ENCODE measurements at places on chromosomes 3 and 15.

DNA sequence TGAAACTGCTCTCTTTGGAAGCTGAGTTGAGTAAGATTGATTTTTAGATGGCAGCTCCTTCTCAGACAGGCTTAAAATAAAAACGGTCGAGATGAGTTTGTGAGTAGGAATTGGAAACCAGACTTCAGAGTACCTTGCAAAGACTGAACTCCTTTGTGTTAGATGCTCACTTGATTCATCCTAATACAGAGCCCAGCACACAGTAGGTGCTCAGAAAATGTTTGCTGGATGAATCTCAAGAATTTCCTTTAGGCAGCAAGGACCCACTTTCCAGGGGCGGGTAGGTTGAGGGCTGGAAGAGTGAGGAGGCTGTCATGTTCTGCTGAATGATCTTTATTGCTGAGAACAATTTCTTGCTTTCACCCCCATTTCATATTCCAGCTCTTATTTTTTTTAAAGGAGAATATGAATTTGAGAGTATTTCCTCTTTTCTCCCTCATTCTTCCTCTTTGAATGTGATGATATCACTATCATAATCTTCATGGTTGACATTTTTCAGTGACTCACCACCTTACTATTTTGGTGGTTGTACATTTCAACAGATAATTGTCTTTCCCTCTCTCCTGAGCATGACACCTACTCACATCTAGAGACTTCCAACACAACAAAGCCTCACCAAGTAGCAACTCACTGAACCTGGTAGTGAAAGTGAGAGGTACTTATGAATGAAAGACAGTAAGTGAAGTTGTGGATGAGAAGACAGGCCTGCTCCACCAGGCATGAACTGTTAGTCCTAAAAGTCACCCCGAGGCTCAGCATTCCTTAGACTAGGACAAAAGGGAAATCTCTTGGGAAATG, 113.3 kb downstream of the PDCD6IP start:
- no peak for DNase-seq

GRCh38 chr3:132211896-132212295, 105.3 kb upstream of the ACP3 start:
- no peak for DNase-seq

DNA sequence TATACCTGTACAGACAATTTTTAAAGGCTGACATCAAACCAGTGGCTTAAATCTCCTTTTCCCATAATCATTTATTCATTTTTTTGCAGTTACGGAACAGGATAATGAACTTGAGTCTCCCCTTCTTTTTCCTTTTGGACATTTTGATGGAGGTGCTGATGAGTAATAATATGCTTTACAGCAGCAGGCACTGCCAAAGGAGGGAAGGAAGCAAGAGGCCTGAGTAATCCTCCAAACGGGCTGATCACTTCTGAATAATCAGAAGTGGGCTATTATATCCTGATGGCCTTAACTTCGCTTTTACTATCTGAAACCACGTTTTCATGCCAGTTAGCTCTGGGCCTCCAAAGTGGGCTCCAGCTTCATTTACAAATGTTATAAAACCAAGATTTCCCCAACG, 527.2 kb downstream of the FOXP1 start:
- DNase-seq, result no peak

GRCh38 chr3:152362086-152362485, 93.4 kb downstream of the MBNL1 start:
- no peak for DNase-seq

DNA sequence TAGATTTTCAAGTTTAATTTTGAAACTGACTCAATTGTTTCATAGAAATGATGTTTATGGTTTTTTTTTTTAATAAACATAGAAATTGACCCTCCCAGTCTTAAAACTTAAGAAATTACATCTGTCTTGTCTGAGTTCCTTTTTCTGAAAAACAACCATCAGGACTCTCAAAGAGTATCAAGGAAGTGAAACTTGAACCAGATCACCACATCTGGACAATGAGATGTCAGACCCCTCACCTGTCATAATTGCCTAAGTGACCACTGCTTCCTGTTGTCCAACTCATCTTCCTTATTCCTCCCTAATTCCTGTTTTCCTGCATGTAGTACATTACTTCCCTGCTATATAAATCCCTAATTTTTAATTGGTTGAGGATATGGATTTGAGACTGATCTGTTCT, 441.5 kb upstream of the ARHGEF26 start:
- no peak for DNase-seq

DNA sequence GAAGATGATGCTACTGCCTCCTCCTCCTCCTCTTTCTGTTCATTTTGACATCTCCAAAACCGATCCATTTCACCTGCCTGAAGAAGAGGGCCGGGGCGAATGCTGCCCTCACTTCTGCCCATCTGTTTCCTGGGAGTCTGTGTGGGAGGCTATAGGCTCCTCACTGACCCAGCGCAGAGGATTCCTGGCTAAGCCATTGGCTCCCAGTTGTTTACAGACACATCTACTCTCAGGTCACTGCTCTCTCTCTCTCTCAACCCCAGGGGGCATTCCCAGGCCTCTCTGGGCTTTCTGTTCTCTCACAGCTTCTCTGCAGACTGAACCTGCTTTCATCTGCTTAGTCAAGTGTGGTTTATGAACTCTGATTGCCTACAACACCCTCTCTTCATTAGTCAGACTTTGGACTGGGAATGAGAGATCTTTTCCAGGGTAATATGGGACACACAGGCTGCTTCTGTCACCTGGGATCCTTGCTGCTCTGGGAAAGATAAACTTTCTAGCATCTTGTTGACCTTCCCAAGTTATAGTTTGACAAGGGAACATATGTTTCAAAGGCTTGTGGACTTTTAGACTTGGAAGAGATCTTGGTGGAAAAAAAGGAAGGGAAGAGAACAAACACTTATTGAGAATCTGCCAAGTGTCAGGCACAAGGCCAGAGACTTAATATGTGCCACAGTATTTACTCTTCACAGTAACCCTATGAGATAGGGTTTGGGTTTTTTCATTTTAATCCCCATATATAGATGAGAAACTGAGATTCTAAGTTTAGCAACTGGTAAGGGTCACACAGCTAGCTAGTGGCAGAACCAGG, 30.2 kb upstream of the USP3 start:
- peak; percentile 10 for DNase-seq

GRCh38 chr15:55872471-55872870, 120.9 kb downstream of the NEDD4 start:
- DNase-seq, result no peak

GRCh38 chr15:40114218-40114617, 5.5 kb upstream of the BMF start:
- DNase-seq, result no peak

DNA sequence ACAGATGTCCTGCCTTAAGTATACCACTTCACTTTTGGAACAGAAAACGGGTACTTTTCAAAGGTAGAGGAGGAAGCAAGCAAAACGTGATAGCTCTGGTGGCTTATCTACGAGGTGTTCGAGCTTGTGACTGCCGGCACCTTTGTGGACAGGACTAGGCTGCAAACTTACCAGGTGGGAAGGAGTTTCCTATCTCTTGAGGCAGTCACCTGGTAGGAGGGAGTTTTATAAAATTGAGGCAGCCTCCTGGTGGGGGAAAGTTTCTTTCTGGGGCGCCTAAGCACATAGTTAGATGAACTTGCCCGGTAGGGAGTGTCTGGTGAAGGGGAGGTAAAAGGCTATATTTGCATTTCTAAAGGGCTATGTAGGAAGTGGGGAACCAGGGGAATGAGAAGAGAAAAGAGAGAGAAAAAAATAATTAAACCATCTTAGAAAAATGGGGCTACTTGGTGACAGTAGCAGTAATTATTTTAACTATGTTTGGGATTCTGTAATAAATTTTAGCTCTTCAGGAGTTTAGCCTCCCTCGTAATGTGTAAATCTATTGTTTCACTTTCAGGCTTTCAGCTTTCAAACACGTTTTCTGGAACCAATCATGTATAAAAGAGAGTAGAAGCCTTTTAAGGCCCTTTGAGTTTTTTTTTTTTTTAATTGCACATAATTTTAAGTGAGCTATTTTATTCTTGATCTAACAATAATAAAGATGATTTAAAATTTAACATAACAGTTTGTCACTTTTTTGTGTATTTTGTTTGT, 131.0 kb downstream of the IL5RA start:
- DNase-seq, result no peak

- DNase-seq, result no peak
Observed at GRCh38 chr3:26687466-26687865, 64.9 kb downstream of the LRRC3B start.

GRCh38 chr3:13300546-13301285, 119.4 kb downstream of the NUP210 start:
- DNase-seq, result no peak

DNA sequence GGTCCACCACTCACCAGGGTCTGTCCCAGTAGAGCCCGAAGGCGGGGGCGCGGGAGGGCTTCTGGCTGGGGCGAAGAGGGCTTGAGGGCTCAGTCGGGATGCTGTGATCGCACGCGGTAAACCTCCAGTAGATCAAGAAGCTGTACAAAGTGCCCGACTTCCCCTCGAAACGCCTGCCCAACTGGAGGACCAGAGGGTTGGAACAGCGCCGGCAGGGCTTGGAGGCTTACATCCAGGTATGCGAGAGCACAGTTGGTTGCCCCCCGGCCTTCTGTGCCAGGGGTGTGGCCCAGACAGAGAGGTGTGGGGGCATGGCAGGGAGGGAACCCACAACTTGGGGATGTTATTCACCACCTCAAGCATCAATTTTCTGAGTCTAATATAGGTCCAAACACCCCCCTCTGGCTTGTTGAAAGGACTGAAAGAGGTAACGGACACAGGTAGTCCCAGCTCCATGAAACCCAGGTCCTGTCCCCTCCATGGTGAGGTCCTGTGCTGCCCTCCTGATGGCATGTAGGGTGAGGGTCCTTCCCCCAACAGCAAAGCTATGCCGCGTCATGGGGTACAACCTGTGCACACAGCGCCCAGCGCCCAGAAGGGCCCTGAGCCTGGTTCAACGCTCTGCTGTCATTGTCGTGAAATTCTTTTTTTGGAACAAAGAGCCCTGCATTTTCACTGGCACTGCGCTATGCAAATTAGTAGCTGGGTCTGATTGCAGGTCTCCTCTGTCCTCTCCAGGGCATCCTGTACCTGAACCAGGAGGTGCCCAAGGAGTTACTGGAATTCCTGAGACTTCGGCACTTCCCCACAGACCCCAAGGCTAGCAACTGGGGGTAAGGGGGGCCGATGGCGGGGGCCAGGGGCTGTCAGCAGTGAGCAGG, 1.2 kb downstream of the SNX22 start:
- DNase-seq, result no peak

DNA sequence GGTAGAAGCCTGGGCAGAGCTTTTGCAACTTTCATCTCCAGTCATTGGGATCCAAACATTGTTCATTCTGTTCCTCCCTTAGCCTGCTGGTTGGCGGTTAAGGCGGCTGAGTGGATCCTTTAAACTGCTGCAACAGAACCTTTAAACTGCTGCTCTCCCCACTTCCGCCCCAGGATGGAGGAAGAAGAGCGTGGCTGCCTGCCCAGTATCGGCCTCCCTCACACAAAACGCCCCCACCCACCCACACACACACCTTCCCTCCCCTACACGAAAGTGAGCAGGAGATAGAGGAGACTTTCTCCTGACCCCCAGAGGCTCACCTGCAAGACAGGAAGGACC, 460 bp upstream of the ZMAT3 start:
- no peak for DNase-seq

- DNase-seq, result peak; percentile 78
Observed at GRCh38 chr15:64093627-64094417, at the start of gene CIAO2A. CIAO2A (minus strand) TSS chr15:64093838; CDS start chr15:64093768, 70 bp downstream.

GRCh38 chr3:57992452-57993213, 15.6 kb upstream of the FLNB start:
- no peak for DNase-seq

GRCh38 chr3:42051384-42052131, 39.6 kb upstream of the TRAK1 start:
- DNase-seq, result no peak

DNA sequence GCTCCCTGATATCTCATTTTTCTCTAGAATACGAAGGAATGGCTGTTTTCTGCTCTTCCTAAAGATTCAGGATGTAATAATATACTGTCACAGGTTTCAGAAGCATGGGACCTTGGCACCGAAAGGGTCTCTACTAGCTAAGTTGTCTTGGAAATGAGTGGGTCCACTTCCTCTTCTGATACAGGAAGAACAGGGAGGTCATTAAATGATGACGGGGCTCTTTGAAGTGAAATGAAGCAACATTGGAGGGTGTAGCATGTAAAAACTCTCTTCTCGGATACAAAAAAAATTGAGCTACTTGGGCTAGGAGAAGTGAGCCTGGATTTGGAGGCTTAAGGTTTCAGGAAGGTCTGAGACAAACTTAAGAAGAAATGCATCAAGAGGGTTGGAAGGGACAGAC, 349.8 kb upstream of the TPRG1 start:
- no peak for DNase-seq

- DNase-seq, result no peak
Observed at GRCh38 chr3:23686519-23686918, 119.2 kb upstream of the UBE2E1 start.

DNA sequence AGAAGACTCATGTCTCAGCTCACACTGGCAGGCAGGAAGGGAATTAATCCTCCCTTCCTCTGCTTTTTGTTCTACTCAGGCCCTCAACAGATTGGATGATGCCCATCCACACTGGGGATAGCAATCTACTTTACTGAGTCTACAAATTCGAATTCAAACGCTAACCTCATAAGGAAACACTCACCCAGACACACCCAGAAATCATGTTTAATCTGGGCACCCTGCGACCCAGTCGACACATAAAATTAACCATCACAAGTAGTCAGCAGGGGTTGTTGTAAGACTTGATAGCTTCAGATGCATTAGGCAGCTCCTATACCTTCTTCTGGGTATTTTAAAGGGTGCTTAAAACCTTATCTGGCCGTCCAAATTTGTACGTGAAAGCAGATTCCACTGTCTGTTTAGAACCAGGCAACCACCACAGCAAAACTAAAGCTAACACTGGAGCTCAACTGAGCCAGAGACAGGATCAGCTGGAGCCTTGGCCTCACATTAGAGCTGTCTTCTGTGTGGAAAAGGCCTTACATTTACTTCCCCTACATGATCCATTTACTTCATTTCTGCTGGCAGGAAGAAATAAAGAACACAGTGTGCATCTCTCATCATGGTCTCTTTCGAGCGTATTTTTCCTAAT, 407.3 kb upstream of the PPP2R3A start:
- no peak for DNase-seq

DNA sequence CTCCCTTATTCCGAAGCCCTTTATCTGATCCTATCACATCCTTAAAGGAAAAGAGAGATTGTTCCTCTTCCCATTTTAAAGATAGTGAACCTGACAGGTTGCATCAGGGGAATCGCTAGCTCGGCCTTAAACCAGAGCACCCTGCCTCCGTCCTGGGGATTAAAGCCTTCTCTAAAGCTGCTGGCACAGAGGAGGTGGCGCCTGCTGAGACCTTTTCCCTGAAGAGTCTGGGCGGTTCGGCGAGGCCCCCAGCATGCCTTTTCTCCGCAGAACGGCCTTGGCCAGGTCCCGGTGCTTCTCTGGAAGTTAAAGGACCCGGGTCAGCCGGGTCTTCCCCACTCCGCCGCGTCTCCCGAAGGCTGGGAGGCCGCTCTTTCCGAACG, 593 bp downstream of the FAM219B start:
- DNase-seq, result no peak

GRCh38 chr3:14524920-14525660, 15.1 kb downstream of the GRIP2 start:
- no peak for DNase-seq

- no peak for DNase-seq
Observed at GRCh38 chr15:65887565-65887964, 18.3 kb downstream of the RAB11A start.
